ENCODE measurements at places on chromosomes 12 and 14.

DNA sequence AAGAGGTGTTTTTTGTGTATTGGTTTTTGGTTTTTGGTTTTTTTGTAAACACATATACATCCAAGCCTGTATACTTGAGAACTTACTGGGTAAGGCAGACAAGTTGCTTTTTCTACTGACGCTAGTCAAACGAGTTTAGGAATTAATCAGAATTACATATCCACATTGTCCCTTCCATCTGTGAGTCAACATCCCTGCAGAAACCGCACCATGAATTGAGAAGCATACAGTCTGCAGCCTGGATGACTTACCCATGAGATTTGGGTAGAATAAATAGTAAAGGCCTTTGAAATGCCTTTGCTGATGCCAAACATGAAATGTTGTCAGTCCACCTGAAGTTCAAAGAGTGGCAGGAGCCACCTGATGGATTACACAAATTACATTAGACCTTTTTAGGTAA lies 21.4 kb upstream of the C12orf42 start:
- DNase-seq: no peak

- DNase-seq: no peak
These were observed 292.5 kb downstream of the AKAP6 start for GRCh38 chr14:32621585-32621984.

GRCh38 chr14:89308232-89308959 lies 108.6 kb downstream of the FOXN3 start:
- DNase-seq: no peak

- no peak for DNase-seq
These were observed 368.8 kb downstream of the ETNK1 start for GRCh38 chr12:22993609-22994315.

DNA sequence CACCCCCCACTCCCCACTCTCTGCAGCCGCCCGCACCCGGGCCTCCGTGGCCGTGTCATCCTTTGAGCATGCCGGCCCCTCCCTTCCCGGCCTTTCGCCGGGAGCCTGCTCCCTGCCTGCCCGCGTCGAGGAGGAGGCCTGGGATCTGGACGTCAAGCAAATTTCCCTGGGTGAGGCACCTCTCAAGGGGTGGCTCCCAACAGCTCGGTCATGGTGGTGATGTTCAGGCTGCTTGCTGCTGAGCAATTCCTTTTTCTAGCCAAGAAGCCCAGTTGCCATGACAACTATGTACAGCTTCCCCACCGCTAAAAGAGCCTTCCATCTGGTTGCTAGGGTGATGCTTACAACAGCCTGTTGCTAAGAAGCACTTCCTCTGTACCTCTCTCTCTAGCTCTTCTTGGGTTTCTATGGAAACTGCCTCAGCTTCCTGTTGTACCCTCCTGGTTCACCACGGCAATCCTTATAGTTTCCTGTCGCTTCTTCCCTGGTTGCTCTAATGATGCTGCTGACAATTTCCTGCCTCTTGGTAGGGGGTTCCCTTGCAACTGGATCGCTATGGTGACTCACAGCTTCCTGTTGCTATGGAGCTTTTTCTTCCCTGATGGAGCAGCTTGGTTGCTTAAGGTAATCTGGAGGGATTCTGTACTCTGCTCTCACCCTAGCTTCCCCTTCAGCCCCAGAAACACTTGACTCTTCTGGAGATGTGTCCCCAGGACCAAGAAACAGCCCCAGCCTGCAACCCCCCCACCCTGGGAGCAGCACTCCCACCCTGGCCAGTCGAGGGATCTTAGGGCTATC lies 11.0 kb downstream of the ZNF219 start:
- peak; percentile 78 for DNase-seq

- no peak for DNase-seq
These were observed 1033.3 kb upstream of the FLRT2 start for GRCh38 chr14:84496677-84497076.

- DNase-seq: no peak
These were observed 326.5 kb downstream of the MED13L start for GRCh38 chr12:115950959-115951358.

GRCh38 chr14:23864861-23865260 lies 88.7 kb upstream of the DHRS4 start:
- no peak for DNase-seq

GRCh38 chr14:22531451-22532344 lies 57.3 kb downstream of the DAD1 start:
- no peak for DNase-seq

DNA sequence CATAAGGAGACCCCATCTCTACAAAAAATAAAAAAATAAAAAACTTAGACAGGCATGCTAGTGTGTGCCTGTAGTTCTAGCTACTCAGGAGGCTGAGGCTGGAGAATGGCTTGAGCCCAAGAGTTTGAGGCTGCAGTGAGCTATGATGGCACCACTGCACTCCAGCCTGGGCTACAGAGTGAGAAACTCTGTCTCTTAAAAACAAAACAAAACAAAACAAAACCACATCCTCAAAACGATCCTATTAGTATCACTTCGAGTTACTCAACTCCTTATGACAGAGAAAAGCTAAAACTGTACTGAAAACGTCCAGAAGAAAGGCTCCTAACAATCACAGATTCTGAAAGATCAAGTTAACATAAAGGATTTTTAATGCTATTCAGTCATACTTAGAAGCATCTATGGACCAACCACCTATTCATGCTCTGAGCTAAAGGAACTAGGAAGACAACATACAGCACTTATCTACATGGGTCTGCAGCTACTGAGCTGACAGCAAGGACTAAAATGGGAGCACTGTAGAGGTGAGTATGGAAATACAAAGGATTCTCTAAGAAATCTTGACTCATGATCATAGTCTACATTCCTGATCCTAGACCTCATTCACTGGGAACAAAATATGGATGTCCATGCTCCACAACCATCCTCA lies 75.3 kb upstream of the DUSP6 start:
- no peak for DNase-seq

DNA sequence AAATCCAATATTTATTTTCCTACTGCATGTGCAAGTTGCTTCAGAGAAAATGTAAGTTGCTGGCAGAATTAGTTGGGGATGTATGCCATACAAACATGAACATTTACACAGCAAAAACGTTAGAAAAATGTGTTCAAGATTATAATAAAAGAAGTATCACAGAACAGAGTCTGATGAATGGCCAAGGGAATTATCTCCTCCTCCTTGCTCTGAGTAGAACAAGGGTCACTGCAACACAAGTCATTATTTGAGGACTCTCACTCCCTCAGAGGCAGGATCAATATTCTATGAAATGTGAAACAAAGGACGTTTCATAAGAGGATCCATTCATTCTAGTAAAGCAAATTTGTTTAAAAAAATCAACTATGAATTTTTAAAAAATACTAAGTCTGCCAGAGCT lies 177.8 kb downstream of the PRKD1 start:
- no peak for DNase-seq

- DNase-seq: no peak
These were observed 21.3 kb downstream of the CLEC2A start for GRCh38 chr12:9910716-9911421.

- DNase-seq: no peak
These were observed 156.5 kb upstream of the AMIGO2 start for GRCh38 chr12:47236109-47236714.

GRCh38 chr12:51907083-51907855 lies at the start of gene ACVRL1:
Gene ACVRL1, plus strand, starts transcription at chr12:51907504. Its CDS starts 4,971 bp downstream, at chr12:51912475.
- no peak for DNase-seq

- no peak for DNase-seq
These were observed 273.6 kb upstream of the MDGA2 start for GRCh38 chr14:47949006-47949405.

- no peak for DNase-seq
These were observed 36.4 kb upstream of the ATXN2 start for GRCh38 chr12:111635524-111635923.

GRCh38 chr12:64476844-64477243 lies 24.9 kb downstream of the TBK1 start:
- no peak for DNase-seq

DNA sequence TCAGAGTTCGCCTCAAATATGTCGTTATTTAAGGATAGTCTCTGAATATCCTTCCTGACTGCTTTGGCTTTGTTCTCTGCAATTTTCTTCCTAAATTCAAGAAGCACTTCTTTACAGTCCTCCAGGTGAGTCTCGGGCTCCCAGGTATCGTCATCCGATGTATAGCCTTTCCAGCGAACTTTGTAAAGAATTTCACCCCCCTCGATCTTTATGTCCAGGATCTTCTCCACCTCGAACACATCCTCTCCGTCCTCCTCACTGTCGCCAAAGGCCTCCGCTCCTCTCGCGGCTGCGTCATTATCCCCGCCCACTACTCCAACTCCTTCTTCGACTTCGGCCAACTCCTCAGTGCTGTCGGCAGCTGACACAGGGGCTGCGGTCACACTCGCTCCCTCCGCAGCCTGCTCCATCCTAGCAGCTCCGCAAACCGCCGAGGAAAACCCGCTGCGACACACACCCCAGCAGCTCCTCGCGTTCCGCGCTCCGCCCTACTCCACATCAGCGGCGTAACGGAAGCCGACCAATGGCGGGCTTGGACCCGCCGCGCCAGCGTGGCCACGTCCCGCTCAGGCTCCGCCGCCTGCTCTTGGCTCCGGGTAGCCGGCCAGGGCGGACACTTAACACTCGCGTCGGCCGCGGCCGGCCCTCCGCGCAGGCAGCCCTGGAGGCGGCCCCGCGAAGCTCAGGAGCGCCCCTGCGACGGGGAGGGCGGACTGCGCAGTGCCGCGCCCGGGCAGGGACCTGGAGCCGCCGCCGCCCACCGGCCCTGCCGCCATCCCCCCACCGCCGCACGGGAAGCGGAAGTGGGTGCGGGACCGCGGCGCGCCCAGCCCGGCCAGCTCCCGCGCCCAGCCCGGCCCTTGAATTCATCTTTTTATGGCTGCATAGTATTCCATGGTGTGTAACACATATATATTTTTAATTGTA lies 4.1 kb downstream of the CD163L1 start:
- DNase-seq: no peak

DNA sequence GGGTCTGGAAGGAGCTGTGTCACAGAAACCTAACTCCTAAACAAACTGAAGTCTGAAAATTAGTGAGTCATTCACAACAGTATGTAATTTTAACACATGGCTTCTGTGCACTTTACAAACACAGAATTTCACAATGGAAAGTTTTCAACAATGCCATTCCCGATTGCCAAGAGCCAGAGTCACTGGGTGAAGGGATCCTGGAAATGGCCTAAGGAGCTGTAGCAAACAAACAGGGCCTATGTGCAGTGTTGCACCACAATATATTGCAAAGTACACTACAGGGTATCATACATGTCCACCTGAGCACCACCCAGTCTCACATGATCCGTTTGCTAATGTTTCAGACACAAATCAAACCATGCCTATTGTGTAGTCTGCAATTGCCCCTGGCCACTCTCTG lies 184.7 kb upstream of the OTX2 start:
- no peak for DNase-seq

- no peak for DNase-seq
These were observed at the start of gene CIROP for GRCh38 chr14:23104591-23105347. Gene CIROP, minus strand, starts transcription at chr14:23104989. Its CDS starts 69 bp downstream, at chr14:23104920.

- no peak for DNase-seq
These were observed 11.0 kb upstream of the RHOJ start for GRCh38 chr14:63193236-63193635.

- no peak for DNase-seq
These were observed 80.9 kb downstream of the DENND5B start for GRCh38 chr12:31510034-31510433.

- DNase-seq: peak; percentile 14
These were observed 677 bp downstream of the ATP2A2 start for GRCh38 chr12:110281549-110282299.

DNA sequence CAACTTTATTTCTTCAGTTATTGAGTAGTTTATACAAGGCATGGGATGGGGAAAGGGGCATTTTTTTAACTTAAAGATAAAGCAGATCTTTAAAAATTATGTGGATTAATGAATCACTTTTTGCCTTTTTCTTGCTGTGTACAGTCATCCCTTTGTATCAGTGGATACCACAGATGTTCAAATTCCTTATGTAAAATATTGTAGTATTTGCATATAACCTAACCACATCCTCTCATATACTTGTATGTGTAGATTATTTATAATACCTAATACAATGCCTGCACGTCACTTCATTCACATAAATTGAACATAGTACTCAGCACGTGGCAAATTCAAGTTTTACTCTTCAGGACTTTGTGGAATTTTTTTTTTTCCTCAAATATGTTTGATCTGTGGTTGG lies 66.5 kb upstream of the MON2 start:
- DNase-seq: no peak

GRCh38 chr12:3077572-3078081 lies 448 bp downstream of the TSPAN9 start:
- DNase-seq: no peak

GRCh38 chr12:57128519-57129247 lies 400 bp downstream of the LRP1 start:
- no peak for DNase-seq

DNA sequence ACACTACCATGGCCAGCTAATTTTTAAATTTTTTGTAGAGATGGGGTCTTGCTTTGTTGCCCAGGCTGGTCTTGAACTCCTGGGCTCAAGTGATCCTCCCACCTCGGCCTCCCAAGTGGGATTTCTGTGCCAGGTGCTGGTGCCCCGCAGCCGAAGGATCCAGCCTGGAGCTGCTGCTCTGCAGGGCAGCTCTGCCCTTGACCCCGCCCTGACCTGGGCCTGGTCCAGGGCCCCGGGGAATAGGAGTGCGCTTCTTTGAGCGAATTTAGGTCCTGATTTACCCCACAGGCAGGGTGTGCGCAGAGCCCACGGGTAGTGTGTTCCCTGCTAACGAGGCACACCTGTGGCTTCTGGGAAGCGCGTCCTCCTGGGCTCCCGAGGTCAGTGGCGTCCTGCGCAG lies 15.2 kb downstream of the ACADS start:
- DNase-seq: no peak

DNA sequence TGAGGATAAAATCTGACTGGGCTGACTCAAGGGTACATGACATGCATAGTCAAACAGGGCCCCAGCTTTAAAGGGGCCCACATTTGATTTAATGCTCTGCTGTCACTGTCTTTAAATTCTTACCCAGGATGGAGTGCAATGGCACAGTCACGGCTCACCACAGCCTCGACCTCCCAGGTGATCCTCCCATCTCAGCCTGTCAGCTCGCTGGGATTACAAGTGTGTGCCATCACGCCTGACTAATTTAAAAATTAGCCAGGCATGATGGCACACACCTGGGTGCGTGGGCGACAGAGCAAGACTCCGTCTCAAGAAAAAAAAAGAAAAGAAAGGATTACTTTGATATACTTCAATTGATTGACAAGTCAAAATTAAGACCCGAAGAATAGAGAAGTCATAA lies 9.2 kb upstream of the PLBD1 start:
- DNase-seq: no peak

DNA sequence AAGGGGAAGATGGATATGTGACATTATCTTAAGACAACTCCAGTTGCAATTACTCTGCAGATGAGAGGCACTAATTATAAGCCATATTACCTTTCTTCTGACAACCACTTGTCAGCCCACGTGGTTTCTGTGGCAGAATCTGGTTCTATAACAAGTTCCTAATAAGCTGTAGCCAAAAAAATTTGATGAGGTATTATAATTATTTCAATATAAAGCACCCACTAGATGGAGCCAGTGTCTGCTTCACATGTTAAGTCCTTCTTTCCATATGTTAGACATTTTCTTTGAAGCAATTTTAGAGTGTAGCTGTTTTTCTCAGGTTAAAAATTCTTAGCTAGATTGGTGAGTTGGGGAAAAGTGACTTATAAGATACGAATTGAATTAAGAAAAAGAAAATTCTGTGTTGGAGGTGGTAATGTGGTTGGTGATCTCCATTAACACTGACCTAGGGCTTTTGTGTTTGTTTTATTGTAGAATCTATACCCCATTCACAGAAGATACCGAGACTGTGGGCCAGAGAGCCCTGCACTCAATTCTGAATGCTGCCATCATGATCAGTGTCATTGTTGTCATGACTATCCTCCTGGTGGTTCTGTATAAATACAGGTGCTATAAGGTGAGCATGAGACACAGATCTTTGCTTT lies 36.9 kb downstream of the PSEN1 start:
- DNase-seq: no peak
